Mucosa of gallbladder (tissue), 1 donor: ENCODE measurements at places on chromosomes 2 and 18. TPM values are rescaled to one million over a fixed set of nuclear protein-coding genes. Genes with fewer than 3 reads are reported as not detected.

Gene UCN
- total RNA-seq = 3.1 TPM

Gene PLEK
- 9.4 TPM for total RNA-seq

Gene FLACC1
- total RNA-seq = 3.4 TPM

Gene MYOM1
- 138 TPM for total RNA-seq

Gene TRIM43
- not detected for total RNA-seq

Gene DHRS9
- total RNA-seq = 2.0 TPM

Gene TMEM182
- 4.9 TPM for total RNA-seq

Gene SLC5A7
- total RNA-seq = 0.20 TPM

Gene ALPP
- not detected for total RNA-seq

Gene LRRC30
- not detected for total RNA-seq

Gene SDC1
- total RNA-seq = 1,059 TPM

Gene DPP10
- 6.6 TPM for total RNA-seq

Gene RNU2-63P
- not detected for total RNA-seq

Gene SOX11
- total RNA-seq = 0.03 TPM

Gene C2orf68
- total RNA-seq = 47.8 TPM

Gene SULT1C2
- 154 TPM for total RNA-seq

Gene HOXD1
- 0.40 TPM for total RNA-seq

Gene GCA
- 37.4 TPM for total RNA-seq

Gene SERPINB13
- total RNA-seq = not detected

Gene EML4
- 111 TPM for total RNA-seq

Gene G6PC2
- total RNA-seq = not detected

Gene ATP6V1C2
- total RNA-seq = 0.26 TPM

Gene CELF4
- total RNA-seq = 3.8 TPM

Gene ITM2C
- 195 TPM for total RNA-seq

Gene NEURL3
- 3.7 TPM for total RNA-seq

Gene PDE1A
- total RNA-seq = 27.8 TPM

Gene RPL37A
- 1,676 TPM for total RNA-seq

Gene GPR148
- not detected for total RNA-seq

Gene FEV
- total RNA-seq = not detected

Gene TMEM163
- total RNA-seq = 36.1 TPM

Gene KIF1A
- total RNA-seq = 1.6 TPM

Gene CPO
- 0.23 TPM for total RNA-seq

Gene CMPK2
- total RNA-seq = 2.9 TPM

Gene CYTIP
- 10.7 TPM for total RNA-seq

Gene CCDC121
- 4.7 TPM for total RNA-seq

Gene C1GALT1C1L
- total RNA-seq = 0.92 TPM

Gene KYNU
- total RNA-seq = 3.3 TPM

Gene TUBA3E
- total RNA-seq = not detected

Gene GPAT2
- 3.0 TPM for total RNA-seq

Gene DYSF
- total RNA-seq = 12.8 TPM

Gene XPO1
- 134 TPM for total RNA-seq

Gene NEU2
- total RNA-seq = not detected

Gene SERPINB8
- total RNA-seq = 19.5 TPM

Gene C2orf80
- not detected for total RNA-seq

Gene MERTK
- total RNA-seq = 20.4 TPM

Gene UPP2
- not detected for total RNA-seq

Gene CCDC74A
- total RNA-seq = 11.5 TPM

Gene CIAO1
- 69.3 TPM for total RNA-seq
